ENCODE measurements at places on chromosomes 3 and 15.
A peak's percentile ranks its signal among the peaks of the same experiment; 100 is the strongest.

DNA sequence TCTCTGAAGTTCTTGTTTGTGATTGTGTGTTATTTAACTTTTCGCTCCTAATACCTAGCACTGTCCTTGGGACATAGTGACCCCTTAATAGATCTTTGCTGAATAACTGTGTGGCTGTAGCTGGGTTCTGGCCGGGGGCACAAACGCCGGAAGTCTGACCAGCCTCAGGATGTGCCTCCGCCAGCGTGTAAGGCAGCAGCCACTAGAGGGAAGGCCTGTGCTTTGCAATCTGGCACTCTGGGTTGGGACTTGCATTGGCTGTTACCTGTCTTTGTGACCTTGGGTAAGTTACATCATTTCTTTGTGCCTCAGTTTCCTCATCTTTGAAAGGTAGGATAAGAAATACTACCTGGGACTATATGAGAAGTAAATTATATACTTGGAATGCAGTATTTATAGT is 158.7 kb downstream of the GHSR start:
- no peak for DNase-seq

GRCh38 chr3:160980740-160981139 is 124.4 kb downstream of the B3GALNT1 start:
- DNase-seq = no peak

DNA sequence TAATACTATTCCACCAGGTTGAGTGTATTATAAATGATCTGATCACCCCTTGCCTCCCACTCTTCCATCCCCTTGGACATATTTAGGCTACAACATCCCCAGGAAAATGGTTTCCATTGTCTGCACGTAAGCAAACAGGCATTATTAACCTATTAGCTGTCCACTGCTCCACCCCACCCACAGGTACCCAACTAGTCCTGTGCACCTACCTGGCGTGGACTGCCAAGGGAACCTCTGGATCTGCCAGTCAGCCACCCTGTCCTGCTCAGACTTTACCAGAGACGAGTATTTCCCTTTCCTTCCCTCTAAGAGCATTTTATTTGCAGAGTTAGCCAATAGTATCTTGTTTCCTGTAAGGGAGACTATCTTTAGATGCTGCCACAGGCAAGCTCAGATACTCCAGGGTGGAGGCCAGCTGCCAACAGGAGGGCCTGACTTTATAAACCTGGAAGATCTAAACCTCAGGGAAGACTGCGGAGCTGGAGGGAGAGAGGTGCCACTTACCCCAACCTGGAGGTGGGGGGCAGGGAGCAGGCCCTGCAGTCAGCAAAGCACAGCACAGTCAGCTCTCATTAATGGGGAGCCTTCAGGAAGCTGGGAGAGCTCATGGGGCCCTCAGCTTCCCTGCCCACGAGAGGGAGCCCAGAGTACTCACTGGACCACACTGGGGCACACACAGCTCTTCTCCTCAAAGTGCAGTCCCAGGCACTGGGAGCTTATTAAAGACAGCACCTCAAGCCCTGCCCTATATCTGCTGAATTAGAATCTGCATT is at the start of gene CX3CR1:
TSS of gene CX3CR1 (minus strand) at position 292 of the 773 bp plus-strand sequence. CDS start 13,527 bp downstream, outside the sequence.
- DNase-seq = no peak

DNA sequence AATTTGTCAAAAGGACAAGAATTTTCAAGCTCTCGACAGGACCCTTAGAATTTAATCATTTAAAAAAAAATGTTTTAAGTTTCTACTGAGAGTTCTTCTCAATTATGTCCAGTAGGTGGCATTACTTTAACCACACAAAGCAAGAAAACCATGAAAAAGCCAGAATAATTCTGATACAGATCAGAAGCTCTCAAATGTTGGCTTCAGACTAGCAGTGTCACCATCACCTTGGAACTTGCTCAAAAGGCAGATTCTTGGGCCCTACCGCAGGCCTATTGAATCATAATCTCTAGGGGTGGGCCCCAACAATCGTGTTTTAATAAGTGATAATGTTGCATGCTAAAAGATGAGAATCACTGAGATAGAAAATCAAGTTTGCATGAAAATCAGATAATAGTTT is 99.5 kb upstream of the KCNMB2 start:
- no peak for DNase-seq

DNA sequence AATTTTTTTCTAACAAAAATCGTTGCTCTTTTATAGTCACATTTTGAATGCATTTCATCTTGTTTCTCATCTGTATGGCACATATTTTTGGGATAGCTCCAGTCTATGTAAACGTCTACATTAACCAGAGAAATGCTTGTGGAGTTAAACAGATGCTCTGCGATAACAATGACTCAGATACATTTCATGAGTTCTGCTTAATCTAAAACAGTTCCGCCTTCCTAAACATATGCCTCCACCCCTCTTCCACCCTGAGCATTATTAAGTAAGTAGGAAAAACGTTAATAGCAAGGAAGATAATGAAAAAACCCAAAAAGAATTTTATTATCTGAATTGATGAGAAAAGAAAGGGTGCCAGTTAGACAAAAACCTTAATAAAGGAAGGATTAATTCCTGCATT is 396.1 kb downstream of the TUSC7 start:
- DNase-seq = no peak

DNA sequence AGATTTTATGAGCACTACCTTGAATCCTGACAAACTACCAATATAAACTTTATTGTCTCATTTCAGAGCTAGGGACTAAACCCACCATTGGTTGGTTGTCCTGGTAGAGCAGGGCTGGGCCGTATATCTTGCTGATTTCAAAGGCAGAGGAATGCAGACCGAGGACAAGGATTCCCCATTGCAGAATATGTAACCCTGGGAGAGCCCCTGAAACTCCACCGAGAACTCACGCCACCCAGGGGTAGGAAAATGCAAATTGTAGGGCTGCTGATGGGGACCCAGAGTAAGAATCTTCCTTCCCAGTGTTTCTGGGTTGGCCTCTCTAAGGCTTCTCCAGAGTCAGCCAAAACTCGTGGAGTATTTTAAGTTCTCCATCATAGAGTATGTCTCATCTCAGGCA is 235.3 kb downstream of the ABHD5 start:
- no peak for DNase-seq

DNA sequence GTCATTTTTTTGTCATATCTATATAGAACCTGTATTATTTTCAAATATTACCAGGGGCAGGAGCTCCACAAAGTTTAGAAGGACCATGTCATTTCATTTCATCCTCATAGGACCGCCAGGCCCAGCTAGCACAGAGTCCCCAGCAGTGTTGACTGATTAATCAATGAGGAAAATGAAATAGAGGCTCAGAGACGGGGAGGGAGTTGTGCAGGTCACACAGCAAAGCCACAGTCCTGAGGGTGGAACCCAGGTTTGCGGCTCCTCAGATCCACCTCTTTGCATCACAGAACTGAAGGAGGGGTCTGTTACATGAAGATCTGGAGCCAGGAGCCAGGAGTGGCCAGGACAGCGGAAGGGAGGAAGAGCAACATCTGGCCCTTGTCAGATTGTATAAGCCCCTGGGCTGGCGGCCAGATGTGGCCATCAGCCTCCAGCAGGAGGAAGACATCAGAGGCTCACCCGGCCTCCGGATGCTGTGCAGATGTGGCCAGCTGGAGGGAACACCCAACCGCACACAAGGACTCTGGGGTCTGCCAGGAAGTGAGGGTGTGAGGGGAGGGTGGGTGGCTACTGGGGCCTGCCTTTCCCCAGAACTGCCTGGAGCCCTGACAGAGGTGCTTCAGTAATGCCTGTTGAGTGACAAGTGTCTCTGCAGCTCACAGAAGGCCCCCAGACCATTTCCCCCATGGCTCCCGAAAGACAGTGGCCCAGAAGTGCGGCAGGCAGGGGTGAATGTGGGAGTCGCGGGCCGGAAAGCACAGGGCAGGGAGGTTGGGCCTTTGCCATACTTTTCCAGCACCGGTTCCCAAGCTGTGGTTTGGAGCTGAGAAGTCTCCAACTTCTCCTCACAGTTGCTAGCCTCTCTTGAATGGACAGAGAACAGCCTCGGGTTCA is 21.3 kb downstream of the EFCC1 start:
- no peak for DNase-seq

GRCh38 chr3:188279502-188280335 is 125.8 kb downstream of the LPP start:
- no peak for DNase-seq

DNA sequence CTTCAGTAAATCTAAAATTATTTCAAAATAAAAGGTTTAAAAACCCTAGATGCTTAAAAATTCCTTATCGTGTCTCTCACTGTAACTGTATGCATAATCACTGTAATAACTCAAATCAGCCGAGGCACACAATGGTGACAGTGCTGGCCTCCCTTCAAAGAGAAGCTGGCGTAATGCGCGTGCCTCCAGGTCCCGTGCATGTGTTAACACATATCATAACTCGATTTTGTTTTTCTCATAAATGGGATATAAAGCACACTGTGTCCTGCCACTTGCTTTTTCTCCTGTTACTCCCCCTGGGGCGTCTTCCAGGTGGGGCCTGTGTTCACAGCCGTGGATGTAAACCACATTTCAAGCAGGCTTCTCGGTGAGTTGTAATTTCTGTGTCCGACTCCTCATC is 56.0 kb downstream of the TPRA1 start:
- DNase-seq = no peak

GRCh38 chr3:131216330-131216729 is 165.2 kb upstream of the NUDT16 start:
- no peak for DNase-seq

- peak; percentile 2 for DNase-seq
These were observed 48.5 kb downstream of the CMTM6 start for GRCh38 chr3:32454111-32454510.

GRCh38 chr15:58260205-58260724 is 122.1 kb downstream of the AQP9 start:
- no peak for DNase-seq

- no peak for DNase-seq
These were observed 3.5 kb upstream of the SPTBN5 start for GRCh38 chr15:41897363-41897799.

GRCh38 chr3:183475016-183475763 is 46.8 kb upstream of the MCF2L2 start:
- no peak for DNase-seq

DNA sequence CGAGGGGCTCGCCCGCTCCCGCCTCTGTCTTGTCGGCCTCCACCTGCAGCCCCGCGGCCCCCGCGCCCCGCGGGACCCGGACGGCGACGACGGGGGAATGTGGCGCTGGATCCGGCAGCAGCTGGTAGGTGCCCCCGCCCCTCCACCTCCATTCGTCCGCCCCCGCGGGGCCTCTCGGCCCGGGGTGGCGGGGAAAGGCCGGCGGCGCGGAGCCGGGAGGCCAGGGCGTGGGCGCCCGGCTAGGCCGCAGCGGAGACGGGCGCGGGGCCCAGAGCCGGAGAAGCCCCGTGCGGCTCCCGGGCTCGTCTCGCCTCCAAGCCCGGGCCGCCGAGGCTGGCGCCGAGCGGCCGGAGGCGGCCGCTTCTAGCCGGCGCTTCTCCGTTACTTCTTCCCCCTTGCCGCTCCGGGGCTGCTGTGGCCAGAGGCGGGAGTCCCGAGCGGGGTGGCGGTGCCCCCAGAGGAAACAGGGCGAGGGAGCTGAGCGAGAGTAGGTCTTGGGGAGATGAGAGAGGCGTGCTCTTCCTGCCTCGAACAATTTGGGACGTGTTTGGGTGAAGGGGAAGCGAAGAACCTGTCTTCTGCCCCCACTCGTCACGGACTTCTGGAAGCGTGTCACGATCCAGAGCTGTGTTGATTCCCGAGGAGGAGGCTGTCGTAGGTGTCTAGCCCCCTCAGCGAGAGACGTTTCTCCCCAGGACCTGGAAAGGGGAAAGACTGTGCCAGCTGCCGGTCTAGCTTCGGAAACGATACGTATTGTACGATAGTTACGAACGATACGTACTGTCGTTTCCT is 555 bp downstream of the ATP11B start:
- peak; percentile 53 for DNase-seq

DNA sequence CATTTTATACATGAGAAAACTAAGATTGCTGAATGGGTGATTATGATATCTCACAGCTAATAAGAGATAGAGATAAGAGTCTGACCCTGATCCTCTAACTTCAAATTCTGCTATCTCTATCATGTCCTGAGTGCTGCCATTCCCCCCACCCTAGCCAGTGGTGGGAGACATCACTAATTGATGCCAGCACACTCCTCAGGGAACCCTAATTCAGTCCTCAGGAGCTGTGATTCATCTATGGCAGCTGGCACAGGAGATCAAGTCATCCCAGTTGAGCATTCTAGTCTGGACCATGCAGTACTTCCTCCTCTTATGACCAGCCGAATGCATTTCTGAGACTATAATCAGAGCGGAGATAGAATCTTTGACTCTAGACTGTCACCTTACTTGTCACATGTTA is 71.9 kb downstream of the SYNM start:
- no peak for DNase-seq

GRCh38 chr3:171731691-171732090 is 78.6 kb downstream of the PLD1 start:
- DNase-seq = no peak

GRCh38 chr3:123300583-123300982 is 98.8 kb downstream of the SEC22A start:
- DNase-seq = no peak

DNA sequence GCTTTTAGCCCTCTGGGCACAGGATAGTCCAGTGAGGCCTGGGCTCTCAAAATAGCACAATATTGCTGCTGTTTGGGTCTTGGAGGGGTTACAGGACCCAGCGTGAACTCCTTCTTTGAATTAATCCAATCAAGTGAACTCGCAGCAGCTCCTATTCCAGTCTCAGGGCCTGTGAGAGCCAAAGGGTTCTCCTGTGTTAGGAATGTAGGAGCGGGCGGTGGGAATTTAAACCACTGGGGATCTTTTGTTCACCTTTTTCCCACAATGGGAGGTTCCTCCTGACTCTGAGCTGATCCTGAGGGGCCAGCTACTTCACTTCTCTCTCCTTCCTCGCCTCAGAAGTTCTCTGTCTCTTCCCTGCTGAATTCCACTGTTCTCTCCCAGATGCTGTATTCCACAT is 504.0 kb downstream of the UNC13C start:
- no peak for DNase-seq

- DNase-seq = no peak
These were observed 554.0 kb downstream of the NSUN3 start for GRCh38 chr3:94616833-94617232.

DNA sequence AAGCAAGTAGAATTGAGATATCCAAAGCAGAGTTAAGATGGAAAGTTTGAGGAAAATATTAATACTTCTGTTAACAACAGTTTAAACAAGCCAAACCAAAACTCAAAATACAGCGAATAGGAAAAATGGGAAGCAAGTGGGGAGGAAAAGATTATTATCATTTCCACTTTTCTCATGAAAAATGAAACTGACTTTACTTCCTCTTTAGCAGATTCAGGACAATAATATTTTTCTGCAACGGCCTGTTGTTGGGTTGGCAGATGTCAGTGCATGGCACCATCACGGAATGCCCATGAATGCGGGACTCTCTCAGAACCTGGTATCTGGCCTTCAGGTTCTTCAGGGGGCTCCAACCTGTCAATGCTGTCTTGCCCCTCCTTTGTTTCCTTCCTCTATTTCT is 11.1 kb downstream of the ANKUB1 start:
- no peak for DNase-seq

DNA sequence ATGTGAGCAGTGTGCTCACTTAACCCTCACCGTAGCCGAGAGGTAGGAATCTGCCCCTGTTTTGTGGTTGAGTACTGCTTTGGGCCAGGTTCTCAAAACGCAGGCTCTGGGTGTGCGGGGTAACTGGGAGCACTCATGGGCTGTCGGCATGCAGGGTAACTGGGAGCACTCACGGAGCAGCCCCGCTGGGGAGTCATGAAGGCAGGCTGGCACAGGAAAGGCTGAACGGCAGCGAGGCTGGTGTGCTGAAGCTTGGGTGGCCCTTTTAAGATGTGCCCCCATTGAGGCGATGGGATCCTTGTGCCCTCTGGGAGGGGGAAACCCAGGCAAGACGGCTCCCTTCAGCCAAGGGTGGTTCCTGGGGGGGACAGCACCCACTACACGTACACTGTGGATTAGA is 44.6 kb upstream of the VPS8 start:
- DNase-seq = no peak
